SHP77 treated with DMSO at 0.1 percent for 48 hours (cell line): ENCODE measurements at places on chromosomes 11 and 22.

- DNase-seq, result no peak
Observed at GRCh38 chr11:64967375-64967774, 4.5 kb downstream of the MAJIN start.

DNA sequence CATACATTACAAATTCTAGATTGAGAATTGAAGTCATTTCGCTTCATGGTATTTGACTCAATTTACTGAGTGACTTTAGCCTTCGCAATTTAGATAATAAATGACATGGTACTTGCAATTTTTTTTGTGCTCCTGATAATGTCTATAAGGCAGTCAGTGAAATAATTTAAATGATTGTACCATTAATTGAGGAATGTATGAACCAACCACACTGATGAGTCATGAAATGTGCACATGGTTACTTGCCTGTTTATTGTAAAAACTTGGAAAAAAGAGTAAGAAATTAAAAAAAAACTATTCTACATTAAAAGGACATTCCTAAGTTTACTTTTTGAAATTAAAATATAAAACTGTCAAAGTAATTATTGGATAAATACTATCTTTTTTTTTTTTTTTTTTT, 43.3 kb downstream of the DNAJC24 start:
- DNase-seq, result no peak

DNA sequence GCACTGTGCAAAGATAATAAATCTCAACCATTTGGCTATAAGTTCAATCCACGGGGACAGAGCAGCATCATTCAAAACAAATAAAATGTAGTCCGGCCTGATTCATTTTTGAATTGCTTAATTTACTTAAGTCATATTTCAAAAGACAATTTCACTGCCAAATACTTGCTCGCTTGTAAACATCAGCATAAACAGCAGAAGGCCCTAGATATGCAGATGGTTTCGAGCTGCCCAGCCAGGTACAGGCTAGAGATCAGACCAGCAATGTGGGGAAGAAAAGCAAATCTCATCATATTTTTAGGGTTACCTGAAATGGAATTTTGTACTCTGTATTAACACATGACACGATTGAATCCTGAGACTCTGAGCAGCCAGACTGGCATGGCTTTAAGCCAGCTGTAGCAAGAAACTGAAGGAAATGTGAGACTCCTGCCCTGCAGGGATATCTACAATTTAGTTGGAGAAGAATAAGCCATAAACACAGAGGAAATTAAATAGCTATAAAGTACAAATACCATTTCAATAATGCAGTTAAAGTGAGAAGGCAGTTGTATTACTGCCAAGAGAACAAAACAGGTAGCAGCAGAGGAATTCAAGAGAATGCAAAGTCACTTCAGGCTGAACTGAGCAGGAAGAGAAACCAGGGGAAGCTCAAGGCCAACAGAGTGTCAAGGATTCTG, 440.3 kb downstream of the ETS1 start:
- no peak for DNase-seq

GRCh38 chr11:47101406-47101805, 75.3 kb downstream of the ARFGAP2 start:
- no peak for DNase-seq

GRCh38 chr11:114816791-114817190, 138.5 kb downstream of the NXPE2 start:
- DNase-seq, result no peak
